ENCODE measurements at places on chromosomes 4 and X.
A peak's percentile ranks its signal among the peaks of the same experiment; 100 is the strongest.

GRCh38 chr4:19748519-19749479 lies 502.9 kb upstream of the SLIT2 start:
- no peak for DNase-seq

- DNase-seq = no peak
These were observed 15.0 kb upstream of the STK32B start for GRCh38 chr4:5036239-5036638.

DNA sequence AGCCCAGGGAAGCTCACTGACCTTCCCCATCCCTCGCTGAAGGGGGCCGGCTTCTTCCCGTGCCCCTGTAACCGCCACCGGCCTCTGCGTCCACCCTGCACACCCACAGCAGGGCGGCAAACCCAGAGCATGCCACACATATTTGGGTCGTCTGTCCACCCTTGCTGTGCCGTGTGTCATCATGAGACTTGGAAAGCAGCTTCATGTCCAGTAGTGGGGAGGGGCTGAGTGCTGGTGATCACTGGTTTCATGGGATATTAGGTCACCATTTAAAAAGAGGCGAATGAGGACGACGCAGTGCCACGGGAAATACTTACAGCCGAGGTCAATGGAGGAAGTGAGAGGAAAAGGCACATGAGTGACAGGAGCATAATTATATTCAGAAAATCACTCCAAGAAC lies 74.8 kb downstream of the HTRA3 start:
- DNase-seq = no peak

- DNase-seq = peak; percentile 17
These were observed 56.0 kb downstream of the TMEM131L start for GRCh38 chr4:153521999-153522801.

DNA sequence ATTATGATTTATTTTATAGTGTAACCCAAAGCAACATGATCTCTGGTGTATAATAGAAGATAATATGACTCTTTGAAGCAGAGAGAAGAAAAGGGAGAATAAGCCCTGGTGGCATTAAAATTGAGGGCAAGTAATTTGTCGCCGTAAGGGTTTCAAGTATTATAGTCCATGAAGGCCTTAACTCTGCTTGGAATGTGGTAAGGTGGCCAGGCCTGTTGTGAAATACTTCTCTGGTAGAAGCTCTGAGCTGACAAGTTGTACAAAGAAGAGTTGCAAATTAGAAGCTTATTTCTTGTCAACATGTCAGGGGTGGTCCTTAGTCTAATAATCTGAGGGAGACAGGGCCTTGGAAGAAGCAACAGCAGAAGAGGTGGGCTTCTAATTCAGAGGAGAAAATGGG lies 151.7 kb upstream of the HHIP start:
- DNase-seq = no peak

GRCh38 chrX:27241981-27242380 lies 221.2 kb downstream of the PPP4R3C start:
- DNase-seq = no peak

DNA sequence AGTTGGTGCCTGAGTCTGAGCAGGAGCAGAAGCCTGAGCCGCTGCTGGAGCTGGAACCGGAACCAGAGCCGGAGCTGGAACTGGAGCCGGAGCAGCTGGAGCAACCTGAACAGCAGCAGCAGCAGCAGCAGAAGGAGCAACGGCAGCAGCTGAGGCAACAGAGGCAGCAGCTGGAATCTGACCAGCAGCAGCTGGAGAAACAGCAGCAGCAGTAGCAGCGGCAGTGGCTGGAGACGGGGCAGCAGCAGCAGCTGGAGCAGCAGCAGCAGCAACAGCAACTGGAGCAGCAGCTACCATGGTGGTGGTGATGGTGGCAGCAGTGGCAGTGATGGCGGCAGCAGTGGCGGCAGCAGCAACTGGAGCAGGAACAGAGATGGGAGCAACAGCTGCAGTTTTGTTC lies 61.5 kb downstream of the AMOT start:
- no peak for DNase-seq

GRCh38 chrX:15906041-15906943 lies 51.7 kb upstream of the AP1S2 start:
- DNase-seq = no peak

DNA sequence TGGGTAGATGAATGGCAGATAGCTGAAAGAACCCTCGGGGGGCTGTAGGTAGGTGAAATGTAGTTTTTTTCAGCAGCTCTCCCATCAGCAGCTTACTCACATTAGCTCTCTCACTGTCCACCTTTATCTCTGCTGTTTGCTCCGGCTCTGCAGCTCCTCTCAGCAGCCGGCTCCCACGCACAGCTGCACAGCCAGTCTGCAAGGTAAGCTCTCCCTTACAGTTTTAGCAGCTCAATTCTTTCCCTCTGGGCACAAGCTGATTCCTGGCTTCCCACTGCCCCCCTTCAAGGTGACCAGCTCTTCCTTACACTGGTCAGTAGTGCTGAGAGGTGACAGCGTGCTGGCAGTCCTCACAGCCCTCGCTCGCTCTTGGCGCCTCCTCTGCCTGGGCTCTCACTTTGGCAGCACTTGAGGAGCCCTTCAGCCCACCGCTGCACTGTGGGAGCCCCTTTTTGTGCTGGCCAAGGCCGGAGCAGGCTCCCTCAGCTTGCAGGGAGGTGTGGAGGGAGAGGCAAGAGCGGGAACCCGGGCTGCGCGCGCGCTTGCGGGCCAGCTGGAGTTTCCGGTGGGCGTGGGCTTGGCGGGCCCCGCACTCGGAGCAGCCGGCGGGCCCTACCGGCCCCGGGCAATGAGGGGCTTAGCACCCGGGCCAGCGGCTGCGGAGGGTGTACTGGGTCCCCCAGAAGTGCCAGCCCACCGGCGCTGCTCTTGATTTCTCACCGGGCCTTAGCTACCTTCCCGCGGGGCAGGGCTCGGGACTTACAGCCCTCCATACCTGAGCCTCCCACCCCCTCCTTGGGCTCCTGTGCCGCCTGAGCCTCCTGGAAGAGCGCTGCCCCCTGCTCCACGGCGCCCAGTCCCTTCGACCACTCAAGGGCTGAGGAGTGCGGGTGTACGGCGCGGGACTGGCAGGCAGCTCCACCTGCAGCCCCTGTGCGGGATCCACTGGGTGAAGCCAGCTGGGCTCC lies 393.6 kb downstream of the CENPC start:
- DNase-seq = no peak

GRCh38 chrX:72027024-72027913 lies 104.4 kb downstream of the RTL5 start:
- DNase-seq = no peak

DNA sequence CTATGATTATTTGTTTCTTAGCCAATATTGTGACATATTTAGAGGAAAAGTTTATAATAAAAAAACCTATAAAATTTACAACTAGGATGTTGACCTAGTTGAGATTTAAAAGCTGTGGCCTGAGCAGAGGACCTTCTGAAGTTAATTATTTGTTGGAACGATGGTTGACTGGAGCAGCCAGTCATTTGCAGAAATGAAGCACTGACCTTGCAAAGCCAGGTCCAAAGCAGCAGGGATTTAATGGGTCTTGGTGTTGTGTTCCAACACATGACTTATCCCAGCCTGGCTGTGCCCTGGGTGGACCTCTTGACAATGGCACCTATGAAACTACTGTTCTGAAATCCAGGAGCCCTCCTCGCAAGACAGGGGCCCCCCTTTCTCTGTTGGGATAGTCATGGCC lies 235.2 kb downstream of the FRAS1 start:
- DNase-seq = no peak

- DNase-seq = no peak
These were observed 131.3 kb upstream of the AP1S2 start for GRCh38 chrX:15985937-15986336.

Measured in activated T-helper 1 cell treated with anti-CD3 and anti-CD28 coated beads, Interleukin-2, amount 50 U/mL, for 16 hours (primary cell).